ENCODE measurements at places on chromosomes 1 and 21. TPM values are rescaled to one million over a fixed set of nuclear protein-coding genes. Genes with fewer than 3 reads are reported as not detected.

ADGRL2 gene
- 7.8 TPM for total RNA-seq

PTPRC gene
- total RNA-seq, result not detected

OR2T33 gene
- not detected for total RNA-seq

TPTE gene
- not detected for total RNA-seq

UBXN11 gene
- 14.9 TPM for total RNA-seq

CYYR1 gene
- not detected for total RNA-seq

MAP10 gene
- total RNA-seq, result 0.83 TPM

TCEANC2 gene
- 2.1 TPM for total RNA-seq

ITSN1 gene
- total RNA-seq, result 18.3 TPM
